ENCODE measurements at places on chromosomes 11 and 22.

GRCh38 chr22:33715237-33715985 lies 204.9 kb downstream of the LARGE1 start:
- DNase-seq, result no peak

DNA sequence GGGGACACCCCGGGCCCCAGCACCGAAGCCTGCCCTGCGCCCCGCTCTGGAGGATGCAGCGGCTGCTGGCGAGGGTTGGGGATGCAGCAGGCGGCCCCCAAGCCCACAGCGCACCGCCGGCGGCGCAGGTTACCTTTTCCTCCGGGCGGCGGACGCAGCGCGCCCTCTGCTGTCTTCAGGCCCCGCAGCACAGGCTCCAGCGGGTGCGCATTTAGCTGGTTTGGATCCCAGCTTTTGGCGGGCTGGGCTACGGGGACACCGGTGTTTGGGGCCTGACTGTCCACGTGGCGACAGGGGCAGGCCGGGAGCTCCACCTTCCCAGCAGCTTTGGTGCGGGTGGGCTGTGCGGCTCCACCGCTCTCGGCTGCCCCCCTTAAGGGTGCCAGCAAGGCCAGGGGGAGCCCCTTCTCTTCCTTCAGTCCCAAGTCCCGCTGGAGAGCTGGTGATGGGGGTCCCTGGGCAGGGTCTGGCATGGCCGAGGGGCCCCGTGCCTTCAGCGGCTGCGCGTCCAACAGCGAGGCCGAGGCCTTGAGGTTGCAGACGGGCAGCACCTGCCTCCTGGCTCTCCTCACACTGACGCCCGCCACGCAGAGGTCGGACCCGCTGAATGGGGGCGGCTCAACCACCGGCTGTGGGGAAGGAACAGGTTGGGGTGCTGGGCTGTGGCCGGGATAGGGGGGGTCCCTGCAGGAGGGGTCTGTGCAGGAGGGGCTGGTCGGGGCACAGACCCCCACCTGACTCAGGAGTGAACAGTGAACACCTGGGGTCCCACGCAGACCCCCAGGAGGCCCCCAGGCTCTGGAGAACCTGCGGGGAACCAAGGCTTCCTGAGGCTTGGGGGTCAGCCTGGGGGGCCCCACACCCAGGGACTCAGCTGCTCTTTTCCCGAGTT lies 18.0 kb upstream of the IL17REL start:
- DNase-seq, result peak; percentile 50

DNA sequence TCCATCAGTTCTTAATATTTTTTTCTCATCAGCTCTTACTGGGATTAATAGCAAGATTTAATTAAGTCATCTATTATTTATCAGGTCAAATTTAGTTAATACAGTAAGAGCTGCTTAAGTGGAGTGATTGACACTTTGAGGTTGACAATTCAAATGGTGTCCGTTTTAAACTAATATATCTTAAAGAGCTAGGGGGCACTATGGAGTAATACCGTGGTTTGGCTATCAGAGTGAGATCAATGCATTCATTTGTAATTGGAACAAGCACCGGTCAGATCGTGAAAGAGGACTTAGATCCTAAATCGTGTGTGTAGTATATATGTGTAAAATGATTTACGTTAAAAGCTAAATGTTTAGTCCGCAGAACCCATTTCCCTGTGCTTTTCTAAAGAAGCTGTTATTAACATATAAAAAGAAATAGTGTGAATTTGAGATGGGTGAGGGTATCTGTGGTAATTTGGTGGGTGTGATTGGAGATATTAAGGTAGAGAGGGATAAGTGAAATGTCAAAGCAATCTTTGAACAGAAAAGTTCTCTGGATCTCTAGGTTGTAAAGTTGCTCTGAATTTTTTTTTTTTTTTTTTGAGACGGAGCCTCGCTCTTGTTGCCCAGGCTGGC lies 2.3 kb downstream of the SIK2 start:
- no peak for DNase-seq

GRCh38 chr11:117654281-117655255 lies 142.4 kb downstream of the DSCAML1 start:
- DNase-seq, result no peak

- no peak for DNase-seq
These were observed 61.0 kb downstream of the CYTH4 start for GRCh38 chr22:37343348-37343747.

GRCh38 chr11:1949302-1949701 lies 2.2 kb downstream of the MRPL23 start:
- no peak for DNase-seq

DNA sequence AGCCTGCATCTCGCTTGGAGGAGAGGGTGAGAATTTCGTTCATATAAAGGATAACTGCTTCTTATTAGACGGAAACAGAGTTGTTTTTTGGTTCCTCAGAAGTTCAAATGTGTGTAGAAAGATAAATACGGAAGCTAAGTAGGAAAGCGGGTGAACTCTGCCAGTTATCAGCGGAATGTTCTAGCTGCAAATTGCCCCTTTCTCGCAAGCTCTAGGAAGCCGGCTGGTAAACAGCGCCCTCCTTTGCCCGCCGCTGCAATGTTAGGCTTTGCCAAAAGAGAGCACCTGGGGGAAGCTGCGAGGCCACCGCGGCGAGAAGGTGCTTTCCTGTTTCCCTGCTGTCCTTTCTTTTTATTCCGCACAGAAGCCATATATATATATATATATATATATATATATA lies 67.0 kb downstream of the IGLL5 start:
- DNase-seq, result no peak

GRCh38 chr11:65591939-65592857 lies 3.4 kb downstream of the KCNK7 start:
- no peak for DNase-seq

- no peak for DNase-seq
These were observed 62.8 kb downstream of the TEAD1 start for GRCh38 chr11:12737024-12737423.

- DNase-seq, result no peak
These were observed 16.5 kb downstream of the P2RX3 start for GRCh38 chr11:57354699-57355098.

- no peak for DNase-seq
These were observed 953 bp downstream of the ATG16L2 start for GRCh38 chr11:72815110-72815618.

GRCh38 chr11:1348146-1348795 lies 38.8 kb upstream of the TOLLIP start:
- DNase-seq, result no peak

GRCh38 chr22:33579448-33580093 lies 340.7 kb downstream of the LARGE1 start:
- no peak for DNase-seq

- DNase-seq, result no peak
These were observed 27.1 kb downstream of the BRD1 start for GRCh38 chr22:49800408-49801238.

GRCh38 chr11:66768818-66769217 lies 39.8 kb upstream of the SPTBN2 start:
- no peak for DNase-seq

DNA sequence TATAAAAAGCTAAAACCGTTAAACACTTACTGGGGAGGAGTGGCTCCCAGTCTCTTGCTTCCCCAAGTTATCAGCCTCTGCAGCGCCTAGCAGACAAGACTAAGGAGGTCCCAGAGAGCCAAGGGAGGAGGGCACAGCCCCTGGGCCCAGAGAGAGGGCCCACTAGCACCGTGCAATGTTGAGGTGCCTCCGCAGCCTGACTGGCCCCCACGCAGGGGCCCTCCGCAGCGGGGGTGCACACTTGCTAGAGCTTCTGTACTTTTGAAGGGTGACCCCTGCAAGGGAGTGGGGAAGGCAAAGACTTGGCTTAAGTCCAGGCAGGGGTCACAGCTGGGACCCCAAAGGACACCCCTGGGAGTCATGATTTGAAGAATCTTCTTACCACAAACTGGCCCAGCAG lies 98.0 kb downstream of the ADAMTS15 start:
- no peak for DNase-seq

- DNase-seq, result no peak
These were observed 2.6 kb upstream of the FADS3 start for GRCh38 chr11:61893981-61894380.

DNA sequence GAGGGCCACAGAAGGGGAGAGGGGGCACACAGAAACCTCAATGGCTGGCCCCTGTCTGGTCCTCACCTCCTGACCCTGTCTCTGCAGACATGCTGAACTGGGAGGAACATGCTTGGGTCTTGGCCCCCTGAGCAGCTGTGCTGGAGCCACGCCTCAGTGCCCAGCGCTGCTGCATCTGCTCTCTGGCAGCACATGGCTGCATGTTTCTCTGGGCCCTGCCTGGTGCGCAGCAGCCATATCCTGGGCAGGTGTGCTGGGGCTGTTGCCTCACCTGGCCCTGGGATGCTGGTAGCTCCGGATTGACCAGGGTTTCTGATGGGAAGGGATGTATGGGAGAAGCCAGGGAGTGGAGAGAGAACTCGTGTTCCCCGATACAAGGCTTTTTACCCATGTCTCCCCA lies 248.0 kb downstream of the ST3GAL4 start:
- no peak for DNase-seq

- DNase-seq, result no peak
These were observed 45.6 kb upstream of the TENM4 start for GRCh38 chr11:79486242-79486984.

GRCh38 chr11:78667461-78667860 lies 92.8 kb upstream of the NARS2 start:
- no peak for DNase-seq

DNA sequence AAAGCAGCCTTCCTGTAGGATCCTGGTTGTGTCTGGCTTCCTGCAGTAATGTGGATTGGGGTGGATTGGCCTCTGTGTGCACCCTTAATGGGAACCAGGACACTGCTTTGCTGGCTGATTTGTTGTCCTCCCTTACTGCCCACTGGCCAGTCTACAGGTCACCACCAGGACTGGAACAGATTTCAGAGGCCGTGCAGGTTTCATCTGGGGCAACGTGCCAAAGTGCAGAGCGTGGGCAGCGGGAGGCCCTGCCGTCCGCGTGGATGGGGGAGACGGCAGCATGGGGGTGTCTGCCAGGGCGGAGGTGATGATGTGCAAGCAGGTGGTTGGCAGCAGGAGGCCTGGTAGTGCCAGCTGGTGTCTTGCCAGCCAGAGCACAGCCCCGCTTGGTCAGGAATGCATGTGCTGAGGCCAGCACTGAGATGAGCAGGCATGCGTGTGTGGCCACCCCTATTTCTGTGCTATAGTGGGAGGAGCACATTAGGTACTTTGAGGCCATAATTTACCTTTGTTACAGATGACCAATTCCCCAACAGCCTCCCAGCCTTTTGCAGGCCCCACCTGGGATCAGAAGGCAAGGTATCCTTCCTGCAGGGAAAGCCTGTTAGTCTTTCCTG lies 24.3 kb downstream of the BCR start:
- DNase-seq, result no peak

DNA sequence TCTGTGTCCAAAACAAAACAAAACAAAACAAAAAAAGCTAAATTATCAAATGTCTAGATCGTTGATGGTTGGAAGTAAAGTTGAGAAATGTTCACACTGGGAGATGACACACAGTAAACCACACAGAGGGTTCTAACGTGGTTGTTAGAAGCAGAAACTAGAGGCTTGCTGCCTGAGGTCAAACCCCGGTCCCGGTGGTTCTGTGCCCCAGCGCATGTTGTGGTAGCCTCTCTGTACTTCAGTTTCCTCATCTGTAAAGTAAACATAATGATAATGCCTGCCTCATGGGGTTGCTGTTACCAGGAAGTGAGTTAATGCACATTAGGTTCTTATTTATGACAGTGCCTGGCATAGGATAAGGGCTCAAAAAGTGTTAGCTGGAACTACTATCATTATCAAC lies 33.4 kb downstream of the PPARA start:
- no peak for DNase-seq

DNA sequence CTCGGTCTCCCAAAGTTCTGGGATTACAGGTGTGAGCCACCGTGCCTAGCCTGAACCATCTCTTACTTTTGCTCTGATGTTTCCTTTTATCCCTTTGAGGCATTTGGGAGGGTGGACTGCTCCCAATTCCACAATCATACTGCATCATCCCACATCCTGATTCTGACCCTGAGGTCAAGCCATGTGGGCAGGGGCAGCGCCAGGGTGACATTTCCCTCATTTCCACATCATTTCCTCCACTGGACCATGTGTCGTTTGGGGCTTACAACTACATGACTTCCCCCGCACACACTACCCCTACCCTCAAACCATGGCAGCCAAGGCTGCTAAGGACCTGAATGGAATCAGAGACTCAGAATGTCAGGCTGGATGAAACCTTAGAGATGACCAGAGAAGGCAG lies 26.4 kb upstream of the ZBTB16 start:
- no peak for DNase-seq

DNA sequence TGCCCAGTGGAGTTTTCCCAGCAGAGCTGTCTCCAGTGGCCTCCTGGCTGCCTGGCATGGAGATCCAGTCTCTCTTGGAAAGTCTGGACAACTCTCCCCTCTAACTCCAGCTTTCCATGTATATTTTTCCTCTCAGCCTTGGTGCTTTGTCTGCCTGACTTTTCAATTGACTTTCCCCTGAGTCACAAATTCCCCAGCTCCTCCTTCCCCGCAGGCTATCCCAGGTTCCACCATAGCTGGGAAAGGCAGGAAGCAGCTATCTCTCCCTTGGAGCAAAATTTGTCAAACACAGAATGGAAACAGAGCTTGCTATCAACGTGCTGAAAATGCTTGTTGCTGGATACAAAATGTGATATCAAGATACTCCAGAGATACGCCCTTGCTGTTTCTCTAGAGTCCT lies 384.8 kb downstream of the TMEM135 start:
- DNase-seq, result no peak

DNA sequence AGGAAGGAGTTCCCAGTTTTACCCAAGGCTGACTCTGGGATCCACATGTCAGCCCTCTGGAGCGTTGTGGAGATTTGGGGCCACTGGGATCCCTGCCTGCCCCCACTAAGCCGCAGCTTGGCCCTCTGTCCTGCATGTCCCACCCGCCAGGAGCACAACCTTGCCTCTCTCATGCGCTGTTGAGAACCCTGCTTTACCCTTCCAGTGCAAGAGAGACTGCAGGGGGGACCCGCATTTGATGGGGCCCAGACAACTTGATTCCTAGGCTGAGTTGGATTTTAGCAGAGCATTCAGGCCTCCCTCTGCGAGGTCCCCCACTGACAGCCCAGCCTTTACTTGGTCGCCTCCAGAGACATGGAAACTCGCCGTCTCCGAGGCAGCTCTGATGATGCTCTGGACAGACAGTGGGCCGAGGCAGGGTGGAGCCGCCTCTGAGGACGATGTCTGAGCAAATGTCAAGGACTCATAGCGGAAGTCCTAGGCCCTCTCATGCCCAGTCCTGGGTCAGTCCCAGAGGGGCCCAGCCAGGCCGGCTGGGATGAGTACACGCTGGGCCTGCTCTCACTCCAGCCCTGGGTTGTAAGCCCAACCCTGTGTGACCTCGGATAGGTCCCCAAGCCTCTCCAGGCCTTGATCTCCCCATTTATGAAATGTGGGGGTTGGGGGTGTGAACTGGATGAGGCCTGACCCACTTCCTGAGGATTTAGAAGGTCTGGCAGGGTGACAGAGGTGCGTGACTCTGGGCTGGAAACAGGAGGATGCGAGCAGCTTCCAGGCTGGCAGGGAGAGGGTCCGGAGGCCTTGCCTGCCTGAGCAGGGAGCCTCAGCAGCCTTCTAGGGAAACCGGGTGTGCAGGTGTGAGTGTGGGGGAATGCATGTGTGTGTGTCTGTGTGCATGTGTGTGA lies 630 bp downstream of the CD5 start:
- no peak for DNase-seq

DNA sequence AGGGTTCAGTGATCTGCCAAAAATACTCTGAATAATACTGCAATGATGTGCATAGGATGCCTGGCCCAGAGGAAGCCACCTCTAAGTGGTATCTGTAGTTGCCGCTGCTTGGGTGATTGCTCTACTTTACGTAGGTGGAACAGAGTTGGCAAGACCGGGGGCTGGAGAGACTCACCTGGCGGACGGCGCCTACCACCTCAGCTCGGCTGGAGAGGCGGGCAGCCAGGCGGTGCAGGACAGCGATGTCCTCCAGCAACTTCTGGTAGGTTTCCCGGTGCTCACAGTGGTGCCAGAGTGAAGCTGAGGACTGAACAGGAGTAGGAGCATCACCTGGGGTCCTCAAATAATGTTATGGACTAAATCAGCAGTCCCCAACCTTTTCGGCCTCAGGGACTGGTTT lies 34.5 kb upstream of the LYVE1 start:
- no peak for DNase-seq
